ENCODE measurements at places on chromosomes 16 and 17. TPM values are rescaled to one million over a fixed set of nuclear protein-coding genes. Genes with fewer than 3 reads are reported as not detected.

Gene CRHR1
- 4.1 TPM for polyA plus RNA-seq

Gene MYH1
- not detected for polyA plus RNA-seq

Gene RSKR
- polyA plus RNA-seq, result 2.7 TPM

Gene BRIP1
- polyA plus RNA-seq, result 3.6 TPM

Gene SCIMP
- polyA plus RNA-seq, result 0.44 TPM

Gene GSDMA
- polyA plus RNA-seq, result not detected

Gene SENP3
- polyA plus RNA-seq, result 125 TPM

Gene ITGB3
- polyA plus RNA-seq, result 0.63 TPM

Gene INCA1
- polyA plus RNA-seq, result 3.5 TPM

Gene DCTN5
- 68.1 TPM for polyA plus RNA-seq

Gene TMEM98
- polyA plus RNA-seq, result 140 TPM

Gene KRT32
- not detected for polyA plus RNA-seq

Gene ATP1B2
- 149 TPM for polyA plus RNA-seq

Gene OR3A3
- not detected for polyA plus RNA-seq

Gene KRT31
- 0.81 TPM for polyA plus RNA-seq

Gene SLC16A6
- 1.5 TPM for polyA plus RNA-seq

Gene SBK1
- 80.1 TPM for polyA plus RNA-seq

Gene PPL
- polyA plus RNA-seq, result 43.5 TPM

Gene FNDC8
- polyA plus RNA-seq, result not detected

Gene FBXW10B
- polyA plus RNA-seq, result not detected

Gene ARL16
- polyA plus RNA-seq, result 78.3 TPM

Gene TMEM92
- polyA plus RNA-seq, result not detected

Gene NPTX1
- polyA plus RNA-seq, result 22.4 TPM

Gene DNASE1L2
- 0.71 TPM for polyA plus RNA-seq

Gene PYDC1
- polyA plus RNA-seq, result 5.0 TPM

Gene GRAPL
- not detected for polyA plus RNA-seq

Gene GGT6
- polyA plus RNA-seq, result 0.17 TPM

Gene GRIN2A
- 1.4 TPM for polyA plus RNA-seq

Gene SNRNP25
- polyA plus RNA-seq, result 95.9 TPM

Gene KCTD2
- polyA plus RNA-seq, result 44.3 TPM

Gene KRT17
- polyA plus RNA-seq, result 16.0 TPM

Gene EPN3
- polyA plus RNA-seq, result 2.1 TPM

Gene ACE
- polyA plus RNA-seq, result 16.6 TPM

Gene GNAO1
- 181 TPM for polyA plus RNA-seq

Gene ZKSCAN2
- 4.5 TPM for polyA plus RNA-seq

Gene RHBDF1
- polyA plus RNA-seq, result 4.7 TPM

Gene CRYM
- 27.2 TPM for polyA plus RNA-seq

Gene HIGD1B
- polyA plus RNA-seq, result 21.9 TPM

Gene VAT1L
- polyA plus RNA-seq, result 12.8 TPM

Gene COG4
- polyA plus RNA-seq, result 77.8 TPM

Gene ITGAX
- 0.95 TPM for polyA plus RNA-seq

Gene PNMT
- 2.9 TPM for polyA plus RNA-seq

Gene SMCR8
- 10.3 TPM for polyA plus RNA-seq

Gene SNAI3
- 1.2 TPM for polyA plus RNA-seq

Gene HBM
- not detected for polyA plus RNA-seq

Gene CDRT4
- 1.5 TPM for polyA plus RNA-seq

Gene RNF222
- polyA plus RNA-seq, result not detected

Gene SPATA22
- 0.46 TPM for polyA plus RNA-seq

Gene SHBG
- 2.3 TPM for polyA plus RNA-seq

Gene NUFIP2
- polyA plus RNA-seq, result 10.2 TPM

Gene DNAAF1
- 0.53 TPM for polyA plus RNA-seq

Gene MLLT6
- polyA plus RNA-seq, result 50.9 TPM

Gene SLC16A13
- 1.8 TPM for polyA plus RNA-seq

Gene HAS3
- 6.5 TPM for polyA plus RNA-seq

Gene NLGN2
- 53.9 TPM for polyA plus RNA-seq

Gene NACA2
- polyA plus RNA-seq, result not detected

Gene LYRM9
- 19.9 TPM for polyA plus RNA-seq

Gene ATP5PD
- 425 TPM for polyA plus RNA-seq

Gene SOST
- not detected for polyA plus RNA-seq

Gene SPOP
- polyA plus RNA-seq, result 52.7 TPM
